Endothelial cell of umbilical vein (primary cell): ENCODE measurements at places on chromosomes 5 and 9. TPM values are rescaled to one million over a fixed set of nuclear protein-coding genes. Genes with fewer than 3 reads are reported as not detected.

The STOML2 gene
- polyA plus RNA-seq, result 187 and 206 TPM in 2 replicates

The PCDHAC1 gene
- not detected in 2 replicates for polyA plus RNA-seq

- DNase-seq, result no peak
Measured at GRCh38 chr5:142886956-142887355, 116.8 kb downstream of the ARHGAP26 start.

DNA sequence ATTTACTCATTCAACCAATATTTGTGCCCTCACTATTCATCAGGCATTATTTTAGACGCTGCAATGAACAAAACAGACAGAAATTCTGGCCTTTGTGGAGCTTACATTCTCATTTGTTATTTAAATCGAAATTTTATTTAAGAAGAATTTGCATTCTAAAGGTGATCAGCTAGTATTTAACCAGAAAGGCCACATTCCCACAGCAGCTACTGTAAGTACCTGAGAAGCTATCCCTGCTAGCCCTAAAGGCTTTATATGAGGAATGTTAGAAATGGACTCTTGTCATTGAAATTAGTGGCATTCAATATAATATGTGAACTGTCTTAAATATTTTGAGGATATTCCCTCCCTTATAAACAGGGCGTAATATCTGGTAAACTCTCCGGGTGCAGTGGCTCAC, 35.0 kb upstream of the GOLM1 start:
- no peak for DNase-seq

DNA sequence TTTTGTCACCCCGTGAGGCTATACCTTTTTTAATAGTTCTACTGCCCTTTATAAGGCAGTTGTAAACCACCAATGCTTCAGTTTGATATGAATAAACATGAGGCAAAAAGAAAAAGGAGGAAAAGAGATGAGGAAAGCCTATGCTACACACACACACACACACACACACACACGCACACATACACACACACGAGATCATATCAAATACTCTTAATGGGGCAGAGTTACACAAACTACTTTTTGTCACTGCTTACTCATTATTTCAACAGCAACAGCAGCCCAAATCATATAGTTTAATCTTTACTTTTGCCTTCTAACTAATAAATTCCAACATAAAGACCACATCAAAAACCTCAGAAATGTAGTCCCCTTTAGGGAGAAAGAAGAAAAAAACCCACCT, 116.8 kb upstream of the PAM start:
- DNase-seq, result no peak

GRCh38 chr9:16310278-16311110, 560.0 kb downstream of the BNC2 start:
- no peak for DNase-seq

GRCh38 chr5:107389130-107389774, 281.5 kb downstream of the EFNA5 start:
- peak; percentile 92 for DNase-seq
